Stimulated activated CD8-positive, alpha-beta memory T cell treated with anti-CD3 and anti-CD28 coated beads, Interleukin-2, amount 100 ng/mL, for 48 hours (primary cell): ENCODE measurements at places on chromosomes 5 and 9.

- no peak for DNase-seq
Observed at GRCh38 chr9:27499451-27499850, 24.6 kb upstream of the IFNK start.

GRCh38 chr5:137712139-137712667, 23.7 kb downstream of the KLHL3 start:
- DNase-seq = no peak

GRCh38 chr5:137332296-137332695, 166.8 kb downstream of the SPOCK1 start:
- DNase-seq = no peak

DNA sequence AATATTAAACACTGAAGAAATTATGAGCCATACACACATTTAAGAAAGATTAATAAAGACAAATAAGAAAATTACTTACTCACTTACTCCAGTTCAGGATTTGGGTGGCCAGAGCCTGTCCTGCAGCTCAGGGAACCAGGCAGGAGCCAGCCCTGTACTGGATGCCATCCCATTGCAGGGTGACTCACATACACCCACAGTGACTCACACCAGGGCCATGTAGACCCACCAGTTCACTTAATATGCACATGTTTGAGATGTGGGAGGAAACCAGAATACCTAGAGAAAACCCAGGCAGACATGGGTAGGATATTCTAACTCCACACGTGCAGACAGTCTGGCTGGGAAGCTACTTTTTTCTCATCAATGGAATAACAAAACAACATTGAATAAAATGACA, 49.6 kb upstream of the ADRB2 start:
- no peak for DNase-seq

- DNase-seq = no peak
Observed at GRCh38 chr5:75496026-75496425, 15.4 kb downstream of the CERT1 start.

DNA sequence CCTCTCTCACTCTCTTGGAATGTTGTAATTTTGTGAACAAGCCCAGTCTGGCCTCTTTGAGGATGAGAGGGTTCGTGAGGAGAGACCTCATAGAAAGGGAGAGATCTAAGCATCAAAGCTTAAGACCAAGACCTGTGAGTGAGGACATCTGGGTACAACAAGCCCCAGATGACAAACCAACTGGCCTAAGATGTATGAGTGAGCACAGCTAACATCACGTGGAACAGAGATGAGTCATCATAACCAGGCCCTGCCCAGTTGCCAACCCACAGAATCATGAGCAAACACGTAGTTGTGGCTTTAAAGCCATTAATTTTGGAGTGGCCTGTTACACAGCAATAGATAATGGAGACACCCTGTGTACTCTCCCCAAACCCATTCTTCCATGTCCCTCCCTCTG, 439.1 kb upstream of the KIF2A start:
- DNase-seq = no peak

GRCh38 chr9:85960688-85961093, 19.7 kb downstream of the NAA35 start:
- DNase-seq = no peak

- DNase-seq = no peak
Observed at GRCh38 chr5:51387884-51388275, 4.6 kb downstream of the ISL1 start.

DNA sequence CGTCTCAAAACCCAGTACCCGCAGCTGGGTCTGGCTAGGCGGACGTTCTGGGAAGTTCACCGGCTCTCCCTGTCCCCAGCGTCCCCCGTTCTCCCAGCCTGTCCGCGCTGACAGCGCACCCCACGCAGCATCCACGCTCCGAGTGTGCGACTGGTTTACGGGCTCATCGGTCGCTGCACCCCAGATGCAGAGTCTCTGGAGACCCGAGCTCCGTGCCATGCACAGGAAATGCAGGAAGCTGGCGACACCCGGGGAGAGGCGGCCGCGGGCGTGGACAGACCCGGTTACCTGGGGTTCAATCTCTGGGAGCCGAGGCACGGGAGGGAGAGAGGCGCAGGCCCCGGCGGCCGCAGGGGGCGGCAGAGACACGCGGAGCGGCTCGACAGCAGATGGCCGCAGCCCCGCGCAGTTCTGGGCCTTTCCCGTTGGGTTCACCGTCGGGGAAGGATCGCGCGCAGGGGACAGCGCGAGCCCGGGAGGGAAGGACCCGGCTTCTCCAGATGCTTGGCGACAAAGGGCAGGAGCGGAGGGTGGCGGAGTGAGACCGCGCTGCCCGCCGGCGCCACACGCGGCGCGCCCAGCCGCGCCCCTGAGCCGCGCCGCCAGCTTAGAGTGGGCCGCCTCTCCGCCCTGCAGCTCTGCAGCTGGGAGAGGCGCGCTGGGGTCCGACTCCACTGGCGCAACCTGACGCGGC, 558 bp downstream of the SHROOM1 start:
- peak; percentile 59 for DNase-seq

DNA sequence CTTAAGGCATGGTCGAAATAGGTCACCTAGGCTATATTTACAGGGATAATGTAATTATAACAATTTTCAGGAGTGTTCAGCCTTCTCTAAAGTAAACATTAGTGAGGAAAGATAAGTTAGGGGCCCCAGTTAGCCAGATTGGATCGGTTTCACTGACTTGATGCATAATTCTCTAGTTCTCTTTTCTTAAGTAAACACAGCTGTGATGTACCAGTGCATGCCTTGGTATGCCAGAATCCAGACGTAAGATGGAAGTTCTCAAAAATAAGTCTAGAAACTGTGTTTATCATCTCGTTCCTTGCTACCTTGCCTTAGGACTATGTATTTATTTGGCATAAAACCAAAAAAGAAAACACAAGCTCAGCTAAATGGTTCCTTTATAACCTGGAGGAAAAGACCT, 442.2 kb upstream of the CLINT1 start:
- no peak for DNase-seq

GRCh38 chr9:27168496-27168895, 59.5 kb downstream of the TEK start:
- no peak for DNase-seq

- no peak for DNase-seq
Observed at GRCh38 chr5:61280761-61281427, 51.2 kb upstream of the ZSWIM6 start.

DNA sequence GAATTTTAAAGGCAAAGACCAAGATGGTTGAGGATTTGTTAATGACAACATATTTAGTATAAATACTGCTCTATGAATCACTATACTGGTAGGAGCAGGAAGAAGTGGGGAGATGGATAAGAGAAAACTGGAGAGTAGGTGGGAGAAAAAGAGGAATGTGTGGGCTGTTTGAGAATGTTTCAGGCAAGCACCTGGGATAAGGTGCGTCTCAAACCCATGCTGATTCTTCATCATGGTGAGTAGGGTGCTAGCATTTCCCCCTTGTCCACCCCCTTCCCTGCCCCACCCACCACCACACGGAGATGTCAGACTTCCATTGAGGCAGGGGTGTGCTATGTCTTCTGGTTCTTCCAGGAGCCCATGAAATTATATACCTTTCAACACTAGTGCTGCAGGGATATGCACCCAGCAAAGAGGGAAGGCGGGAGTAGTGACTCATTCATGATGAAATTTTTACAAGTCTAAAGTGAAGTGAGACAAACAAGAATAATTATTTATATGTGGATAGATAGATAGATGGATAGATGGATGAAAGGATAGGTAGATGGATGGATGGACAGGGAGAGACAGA, 54.3 kb downstream of the MTX3 start:
- DNase-seq = no peak

- DNase-seq = peak; percentile 15
Observed at GRCh38 chr9:128587453-128587852, 35.1 kb downstream of the SPTAN1 start.

GRCh38 chr5:179431221-179431824, 86.1 kb upstream of the ADAMTS2 start:
- no peak for DNase-seq

DNA sequence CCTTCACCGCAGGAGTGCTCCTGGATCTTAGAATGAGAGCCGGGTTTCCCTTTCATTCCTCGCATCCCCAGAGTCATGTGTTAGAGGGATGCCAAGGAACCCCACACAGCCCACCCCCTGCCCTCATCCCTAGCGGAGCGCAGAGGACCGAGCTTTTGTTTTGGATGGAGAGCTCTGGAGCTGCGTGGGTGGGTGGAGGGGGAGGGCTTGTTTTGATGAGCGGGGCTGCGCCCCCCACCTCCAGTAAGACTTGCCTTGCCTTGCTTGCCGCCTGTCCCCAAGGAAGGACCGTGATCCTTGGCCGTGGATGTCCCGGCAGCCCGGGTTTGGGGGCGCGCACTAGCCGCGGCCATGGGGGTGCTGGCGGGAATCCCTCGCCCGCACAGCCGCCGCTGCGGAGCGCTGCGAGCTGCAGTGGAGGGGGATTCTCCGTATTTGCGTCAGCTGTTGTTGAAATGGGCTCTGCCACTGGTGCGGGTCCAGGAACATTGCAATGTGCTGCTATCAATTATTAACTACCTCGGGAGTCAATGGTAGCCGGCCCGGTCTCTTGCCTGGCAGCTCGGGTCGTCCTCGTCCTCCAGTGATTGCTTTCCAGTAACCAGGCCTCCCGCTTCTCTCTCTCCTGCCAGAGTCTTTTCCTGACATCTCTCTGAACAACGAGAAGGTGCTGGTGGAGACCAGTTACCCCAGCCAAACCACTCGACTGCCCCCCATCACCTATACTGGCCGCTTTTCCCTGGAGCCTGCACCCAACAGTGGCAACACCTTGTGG, 1.0 kb downstream of the EGR1 start:
- DNase-seq = no peak

- DNase-seq = no peak
Observed at GRCh38 chr9:88229434-88229833, 91.2 kb upstream of the SPATA31C2 start.

DNA sequence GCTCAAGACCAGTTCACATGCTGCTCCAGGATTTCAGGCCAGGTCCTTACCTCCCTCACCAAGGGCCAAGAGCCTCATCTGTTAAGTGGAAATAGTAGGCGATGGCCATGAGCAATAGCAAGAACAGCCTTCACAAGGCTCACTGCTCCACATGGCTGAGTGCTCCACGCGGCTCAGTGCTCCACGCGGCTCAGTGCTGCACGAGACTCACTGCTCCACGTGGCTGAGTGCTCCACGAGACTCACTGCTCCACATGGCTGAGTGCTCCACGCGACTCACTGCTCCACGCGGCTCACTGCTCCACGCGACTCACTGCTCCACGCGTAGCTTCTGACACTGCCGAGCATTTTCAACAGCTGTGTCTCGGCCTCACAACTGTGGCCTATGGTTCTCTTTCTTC, 36.4 kb upstream of the ADAMTS2 start:
- no peak for DNase-seq

GRCh38 chr5:68482199-68482598, 266.6 kb downstream of the PIK3R1 start:
- no peak for DNase-seq

- peak; percentile 43 for DNase-seq
Observed at GRCh38 chr5:173573126-173573960, 43.1 kb downstream of the BOD1 start.

- no peak for DNase-seq
Observed at GRCh38 chr9:36450110-36450732, 50.2 kb upstream of the RNF38 start.

GRCh38 chr5:3186736-3187405, 408.8 kb upstream of the IRX1 start:
- no peak for DNase-seq

- no peak for DNase-seq
Observed at GRCh38 chr5:169801324-169801777, 164.3 kb downstream of the DOCK2 start.

- no peak for DNase-seq
Observed at GRCh38 chr5:93006915-93007314, 574.1 kb downstream of the NR2F1-AS1 start.

DNA sequence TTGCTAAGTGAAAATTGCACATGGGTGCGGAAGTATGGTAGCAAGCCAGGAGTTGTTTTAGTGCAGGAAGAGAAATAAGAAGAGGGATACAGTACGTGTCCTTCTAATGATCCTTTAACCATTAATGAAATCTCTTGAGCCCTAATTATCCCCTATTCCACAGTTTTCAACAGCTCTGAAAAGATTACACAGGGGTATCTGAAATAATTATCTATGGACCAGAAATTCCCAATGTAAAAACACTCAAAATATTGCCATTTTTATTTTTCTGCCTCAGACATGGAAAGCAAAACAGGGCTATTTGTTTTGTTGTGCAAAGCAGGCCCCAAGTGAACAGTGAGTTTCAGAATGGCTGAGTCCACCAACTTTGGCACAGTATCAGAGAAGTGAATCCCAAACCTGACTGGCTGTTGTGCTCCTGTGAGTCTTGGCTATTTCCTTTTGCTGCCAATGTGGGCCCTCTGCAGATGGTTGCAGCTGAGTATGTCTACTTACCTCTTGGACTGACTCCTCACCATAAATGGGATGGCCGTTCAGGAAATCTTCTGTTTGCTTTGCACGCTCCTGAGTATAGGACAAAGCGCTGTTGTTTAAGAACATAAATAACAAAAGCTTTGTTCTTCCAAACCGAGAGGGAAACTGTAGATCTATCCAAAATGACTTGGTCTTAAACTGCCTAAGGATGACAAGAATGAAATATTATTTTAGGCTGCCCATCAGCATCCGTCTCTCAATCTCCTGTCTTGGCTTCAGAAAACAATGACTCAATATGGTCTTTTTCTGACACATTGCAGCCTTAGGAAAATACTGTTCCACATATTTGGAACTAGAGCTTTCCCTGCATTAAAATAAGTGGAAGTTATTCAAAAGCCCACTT, 204.1 kb downstream of the DEPDC1B start:
- no peak for DNase-seq

DNA sequence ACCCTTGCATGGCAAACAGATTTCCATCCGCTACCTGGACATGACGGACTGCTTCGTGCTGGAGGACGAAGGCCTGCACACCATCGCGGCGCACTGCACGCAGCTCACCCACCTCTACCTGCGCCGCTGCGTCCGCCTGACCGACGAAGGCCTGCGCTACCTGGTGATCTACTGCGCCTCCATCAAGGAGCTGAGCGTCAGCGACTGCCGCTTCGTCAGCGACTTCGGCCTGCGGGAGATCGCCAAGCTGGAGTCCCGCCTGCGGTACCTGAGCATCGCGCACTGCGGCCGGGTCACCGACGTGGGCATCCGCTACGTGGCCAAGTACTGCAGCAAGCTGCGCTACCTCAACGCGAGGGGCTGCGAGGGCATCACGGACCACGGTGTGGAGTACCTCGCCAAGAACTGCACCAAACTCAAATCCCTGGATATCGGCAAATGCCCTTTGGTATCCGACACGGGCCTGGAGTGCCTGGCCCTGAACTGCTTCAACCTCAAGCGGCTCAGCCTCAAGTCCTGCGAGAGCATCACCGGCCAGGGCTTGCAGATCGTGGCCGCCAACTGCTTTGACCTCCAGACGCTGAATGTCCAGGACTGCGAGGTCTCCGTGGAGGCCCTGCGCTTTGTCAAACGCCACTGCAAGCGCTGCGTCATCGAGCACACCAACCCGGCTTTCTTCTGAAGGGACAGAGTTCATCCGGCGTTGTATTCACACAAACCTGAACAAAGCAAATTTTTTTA, 242.9 kb downstream of the MARCHF11 start:
- no peak for DNase-seq
